ENCODE measurements at places on chromosomes 2 and 18.

- DNase-seq, result no peak
- no peak overlapping the region for H3K27ac ChIP-seq
- H3K4me3 ChIP-seq, result no peak overlapping the region
- no peaks in the 10 kb centered on the region for H3K4me1 ChIP-seq
- H3K27me3 ChIP-seq, result no peaks in the 10 kb centered on the region
- no peaks in the 10 kb centered on the region for H3K36me3 ChIP-seq
These were observed 350.5 kb downstream of the ARL6IP6 start for GRCh38 chr2:153068915-153069314.

GRCh38 chr2:213317929-213318328 lies 33.7 kb downstream of the SPAG16 start:
- H3K36me3 ChIP-seq, result peaks cover 32% of the 10 kb centered on the region
- DNase-seq, result no peak
- no peak overlapping the region for H3K4me3 ChIP-seq
- no peak overlapping the region for H3K27ac ChIP-seq
- H3K4me1 ChIP-seq, result no peaks in the 10 kb centered on the region

DNA sequence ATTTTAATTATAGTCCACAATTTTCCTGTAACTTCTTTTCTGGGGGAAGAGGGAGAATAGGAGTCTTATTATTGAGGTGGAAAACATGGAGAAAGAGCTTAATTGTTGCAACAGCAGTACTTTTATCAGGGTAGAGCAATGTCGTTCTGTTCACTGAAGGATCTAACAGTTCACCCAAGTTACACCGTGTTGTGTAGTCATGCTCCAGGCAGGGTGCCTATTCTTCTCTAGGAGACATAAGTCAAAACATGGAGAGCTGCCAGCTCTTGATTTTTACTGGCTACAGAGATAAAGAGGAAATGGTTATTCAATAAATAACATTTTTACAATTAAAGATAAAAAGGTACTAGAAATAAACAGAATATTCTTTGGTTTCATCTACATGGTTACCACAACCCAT lies 594.3 kb upstream of the NETO1 start:
- no peak overlapping the region for H3K4me3 ChIP-seq
- no peaks in the 10 kb centered on the region for H3K27me3 ChIP-seq
- DNase-seq, result no peak
- no peak overlapping the region for H3K27ac ChIP-seq
- H3K4me1 ChIP-seq, result no peaks in the 10 kb centered on the region

- H3K4me3 ChIP-seq, result no peak overlapping the region
- peaks cover 39% of the 10 kb centered on the region for H3K36me3 ChIP-seq
- no peaks in the 10 kb centered on the region for H3K27me3 ChIP-seq
- DNase-seq, result no peak
These were observed 6.2 kb downstream of the PDCL3 start for GRCh38 chr2:100568989-100569388.

DNA sequence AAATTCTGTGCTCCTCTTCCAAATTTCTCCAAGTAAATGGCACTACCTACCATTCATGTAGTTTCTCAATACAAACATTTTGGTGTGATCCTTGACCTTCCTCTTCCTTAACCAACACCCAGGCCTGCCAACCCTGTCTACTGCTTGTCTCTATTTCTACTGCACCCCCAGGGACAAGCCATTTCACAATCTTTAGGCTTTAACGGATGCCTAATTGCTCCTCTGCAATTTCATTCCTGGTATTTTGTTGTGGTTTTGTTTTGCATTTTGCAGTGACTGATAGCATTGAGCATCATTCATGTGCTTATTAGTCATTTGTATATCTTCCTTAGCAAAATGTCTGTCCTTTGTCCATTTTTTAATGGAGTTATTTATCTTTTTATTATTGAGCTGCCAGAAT lies 10.0 kb downstream of the FAP start:
- no peaks in the 10 kb centered on the region for H3K36me3 ChIP-seq
- H3K27ac ChIP-seq, result no peak overlapping the region
- peaks cover 9% of the 10 kb centered on the region for H3K27me3 ChIP-seq
- no peak for DNase-seq

GRCh38 chr18:48132797-48133655 lies 202.6 kb upstream of the SMAD2 start:
- no peak for DNase-seq
- H3K27ac ChIP-seq, result no peak overlapping the region
- no peak overlapping the region for H3K4me3 ChIP-seq
- H3K27me3 ChIP-seq, result peaks cover 43% of the 10 kb centered on the region
- H3K4me1 ChIP-seq, result peaks cover 7% of the 10 kb centered on the region
- no peaks in the 10 kb centered on the region for H3K36me3 ChIP-seq

GRCh38 chr2:84865181-84865783 lies 15.6 kb downstream of the TRABD2A start:
- H3K4me3 ChIP-seq, result no peak overlapping the region
- no peak for DNase-seq
- H3K27ac ChIP-seq, result peak overlapping the region; percentile 84
- no peaks in the 10 kb centered on the region for H3K27me3 ChIP-seq
- H3K36me3 ChIP-seq, result peaks cover 59% of the 10 kb centered on the region

DNA sequence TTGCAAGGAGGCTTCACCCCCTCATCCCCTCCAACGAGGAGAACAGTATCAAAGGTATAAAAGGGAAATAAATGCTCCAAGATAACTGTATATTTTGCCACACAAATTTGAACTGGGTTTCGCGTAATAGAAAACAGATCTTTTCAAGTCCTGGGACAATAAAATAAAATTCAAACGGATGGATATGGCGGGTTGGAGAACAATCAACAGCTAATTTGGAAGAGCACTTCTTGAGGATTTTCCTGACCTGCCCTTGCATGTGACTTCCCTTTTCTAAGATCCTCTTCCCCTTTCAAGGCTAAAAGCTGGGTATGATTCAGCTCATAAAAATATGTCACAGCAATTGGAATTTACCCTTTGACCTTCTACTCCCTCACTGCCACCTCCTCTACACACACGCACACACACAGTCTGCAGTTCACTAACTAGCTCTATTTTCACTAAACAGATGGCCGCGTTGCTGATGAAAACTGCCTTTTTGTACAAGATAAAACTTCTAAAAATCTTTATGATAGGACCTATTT lies 386.9 kb downstream of the FIGN start:
- no peak overlapping the region for H3K4me3 ChIP-seq
- no peaks in the 10 kb centered on the region for H3K36me3 ChIP-seq
- no peak for DNase-seq
- peaks cover 8% of the 10 kb centered on the region for H3K27me3 ChIP-seq
- no peaks in the 10 kb centered on the region for H3K4me1 ChIP-seq

- peaks cover 45% of the 10 kb centered on the region for H3K27me3 ChIP-seq
- no peak overlapping the region for H3K27ac ChIP-seq
- peak overlapping the region; percentile 28 for H3K4me3 ChIP-seq
- peaks cover 11% of the 10 kb centered on the region for H3K4me1 ChIP-seq
- DNase-seq, result peak; percentile 10
These were observed 63.3 kb downstream of the BOD1L2 start for GRCh38 chr18:57210107-57210715.

- H3K27ac ChIP-seq, result peak within 1 kb of the TSS; percentile 98
- peak; percentile 98 for DNase-seq
- peaks cover 39% of the 10 kb centered on the region for H3K4me1 ChIP-seq
- H3K36me3 ChIP-seq, result peaks cover 3% of the 10 kb centered on the region
- H3K4me3 ChIP-seq, result peak within 1 kb of the TSS; percentile 94
- H3K27me3 ChIP-seq, result peaks cover 6% of the 10 kb centered on the region
These were observed at the start of gene SEC11C for GRCh38 chr18:59139615-59140301. Gene SEC11C, plus strand, starts transcription at chr18:59139884. Its CDS starts 65 bp downstream, at chr18:59139949.

DNA sequence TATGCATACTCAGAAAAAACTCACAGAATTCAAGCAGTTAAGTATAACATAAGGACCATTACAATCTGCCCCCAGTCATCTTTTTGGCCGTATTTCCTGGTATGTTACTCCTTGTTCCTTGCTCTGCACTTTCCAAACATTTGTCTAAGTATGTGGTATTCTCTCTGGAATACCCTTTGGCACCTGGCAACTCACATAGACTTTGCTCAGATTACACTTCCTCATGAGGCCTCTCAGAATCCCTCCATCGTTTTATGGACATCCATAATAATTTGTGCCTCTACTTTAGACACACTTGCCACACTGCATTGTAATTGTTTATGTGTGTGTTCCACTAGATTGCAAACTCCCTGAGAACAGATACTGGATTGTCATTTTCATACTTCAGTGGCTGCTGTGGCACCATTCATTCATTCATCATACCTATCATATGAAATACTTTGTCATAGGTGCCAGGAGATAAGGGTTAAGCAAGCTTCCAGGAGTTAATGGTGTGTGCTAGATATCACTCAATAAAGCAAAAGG lies 84.0 kb downstream of the HIBCH start:
- no peak for DNase-seq
- H3K27me3 ChIP-seq, result no peaks in the 10 kb centered on the region
- no peak overlapping the region for H3K27ac ChIP-seq
- no peak overlapping the region for H3K4me3 ChIP-seq
- no peaks in the 10 kb centered on the region for H3K4me1 ChIP-seq
- peaks cover 48% of the 10 kb centered on the region for H3K36me3 ChIP-seq

GRCh38 chr2:219452361-219453317 lies 18.0 kb downstream of the SPEG start:
- DNase-seq, result no peak
- H3K27me3 ChIP-seq, result peaks cover 8% of the 10 kb centered on the region
- H3K4me3 ChIP-seq, result no peak overlapping the region
- H3K36me3 ChIP-seq, result no peaks in the 10 kb centered on the region

DNA sequence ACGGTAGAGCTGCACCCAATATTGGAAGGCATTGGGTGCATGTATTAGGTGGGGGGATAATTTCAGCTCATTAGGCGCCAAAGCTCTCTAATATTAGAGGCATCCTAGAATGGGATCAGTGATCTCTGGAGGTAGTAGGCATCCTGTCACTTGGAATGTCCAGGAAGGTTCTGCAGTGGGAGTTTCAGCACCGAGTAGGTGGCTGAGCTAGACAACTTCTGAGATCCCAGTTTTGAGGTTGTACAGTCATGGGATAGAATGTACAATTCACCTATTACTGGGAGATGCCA lies 210.9 kb downstream of the MYCN start:
- peaks cover 1% of the 10 kb centered on the region for H3K27me3 ChIP-seq
- no peak overlapping the region for H3K27ac ChIP-seq
- H3K4me3 ChIP-seq, result no peak overlapping the region
- no peaks in the 10 kb centered on the region for H3K36me3 ChIP-seq
- DNase-seq, result no peak
- no peaks in the 10 kb centered on the region for H3K4me1 ChIP-seq

DNA sequence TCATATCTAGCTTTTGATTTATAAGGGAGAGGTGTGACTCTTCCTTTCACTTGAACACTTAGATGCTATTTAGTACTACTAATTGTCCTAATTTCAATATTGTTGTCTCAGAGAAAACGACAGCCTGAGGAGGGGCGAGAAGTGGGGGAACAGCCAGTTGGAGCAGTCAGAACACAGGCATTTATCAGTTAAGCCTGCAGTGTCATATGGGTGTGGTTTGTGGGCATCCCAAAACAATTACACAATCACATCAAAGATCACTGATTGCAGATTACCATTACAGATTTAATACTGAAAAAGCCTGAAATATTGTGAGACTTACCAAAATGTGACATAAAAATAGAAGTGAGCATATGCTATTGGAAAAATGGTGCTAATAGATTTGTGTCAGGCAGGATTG lies 15.8 kb downstream of the TMEM131 start:
- peaks cover 19% of the 10 kb centered on the region for H3K4me1 ChIP-seq
- H3K27me3 ChIP-seq, result no peaks in the 10 kb centered on the region
- no peak for DNase-seq
- H3K27ac ChIP-seq, result no peak overlapping the region
- no peak overlapping the region for H3K4me3 ChIP-seq
- H3K36me3 ChIP-seq, result peaks cover 44% of the 10 kb centered on the region

GRCh38 chr2:165420231-165420630 lies 49.3 kb upstream of the CSRNP3 start:
- no peak overlapping the region for H3K27ac ChIP-seq
- no peaks in the 10 kb centered on the region for H3K4me1 ChIP-seq
- H3K27me3 ChIP-seq, result peaks cover 5% of the 10 kb centered on the region
- H3K36me3 ChIP-seq, result no peaks in the 10 kb centered on the region
- no peak for DNase-seq
